ENCODE measurements at places on chromosomes 2 and 18.

DNA sequence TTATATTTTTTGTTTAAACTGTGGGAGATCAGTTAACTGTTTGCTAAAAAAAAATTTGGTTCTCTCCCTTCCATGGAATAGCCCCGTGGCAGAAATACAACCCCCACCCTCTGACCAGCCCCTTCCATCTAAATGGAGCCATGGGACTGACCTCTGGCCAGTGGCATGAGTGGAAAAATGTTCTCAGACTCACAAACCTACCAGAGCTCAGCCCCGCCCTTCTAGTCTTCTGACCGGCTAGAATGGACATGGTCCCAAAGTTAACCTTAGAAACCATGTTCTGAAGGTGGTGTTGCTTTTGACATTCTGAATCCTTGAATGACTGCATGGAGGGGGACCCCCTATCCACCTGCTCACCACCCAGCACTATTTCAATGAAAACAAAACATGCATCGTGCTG lies 1.3 kb upstream of the CHRNA1 start:
- DNase-seq, result no peak

GRCh38 chr2:240620149-240620731 lies 5.0 kb upstream of the GPR35 start:
- DNase-seq, result no peak

DNA sequence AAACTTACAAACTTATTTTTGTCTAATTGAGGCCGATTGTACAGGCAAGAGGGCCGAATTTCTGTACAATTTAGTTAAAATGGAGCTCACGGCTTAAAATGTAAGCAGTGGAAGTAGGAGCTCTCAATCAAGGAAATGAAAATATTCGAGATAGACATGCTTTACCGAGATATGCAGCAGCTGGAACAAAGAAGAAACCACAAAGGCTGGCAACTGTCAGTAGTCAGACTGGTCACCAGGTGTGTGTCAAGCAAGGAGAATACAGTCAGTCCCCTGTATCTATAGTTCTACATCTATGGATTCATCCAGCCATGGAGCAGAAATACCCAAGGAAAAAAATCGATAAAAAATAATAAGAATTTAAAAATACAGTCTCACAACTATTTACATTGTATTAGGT lies 122.6 kb downstream of the WDSUB1 start:
- DNase-seq, result no peak

DNA sequence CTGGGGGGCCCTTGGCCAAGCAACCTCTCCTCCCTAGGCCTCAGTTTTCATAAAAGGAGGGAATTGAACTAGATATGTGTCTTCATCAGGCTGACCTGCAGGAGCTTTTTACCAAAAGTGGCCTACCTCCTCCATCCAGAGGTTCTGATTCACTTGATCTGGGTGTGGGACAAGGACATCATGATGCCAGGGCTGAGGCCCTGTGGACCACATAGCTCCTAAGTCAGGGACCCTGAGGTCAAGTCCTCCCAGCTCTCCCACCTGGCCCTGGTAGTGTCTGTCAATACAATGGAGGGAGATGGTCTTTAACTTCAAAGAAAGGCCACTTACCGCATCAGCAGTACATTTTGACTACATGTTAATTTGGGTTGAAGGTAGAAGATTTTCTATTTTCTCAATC lies 10.4 kb downstream of the IL1RN start:
- no peak for DNase-seq

DNA sequence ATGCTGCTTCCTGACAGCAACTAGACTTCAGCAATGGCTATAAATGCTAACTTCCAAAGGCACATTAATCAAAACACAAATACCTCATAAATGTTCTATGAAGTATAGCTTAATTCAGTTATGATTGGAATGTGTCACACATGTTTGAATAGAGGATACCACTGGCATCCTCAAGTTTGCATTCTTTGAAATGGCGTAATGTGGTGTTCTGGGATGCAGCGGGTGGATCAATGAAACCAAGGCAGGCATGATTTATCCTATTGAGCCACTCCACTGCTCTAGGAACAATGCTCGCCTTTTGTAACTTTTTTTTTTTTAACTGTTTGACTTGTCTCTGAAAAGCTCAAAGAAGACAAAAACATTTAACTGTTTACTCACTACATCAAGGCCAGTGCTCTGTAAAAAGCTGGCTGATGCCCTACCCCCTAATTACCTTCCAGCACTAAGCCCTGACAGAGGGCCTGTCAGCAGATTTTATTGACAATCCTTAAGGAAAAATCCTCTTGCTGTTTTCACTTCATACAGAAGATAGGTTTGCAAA lies 278.8 kb upstream of the SESTD1 start:
- no peak for DNase-seq

GRCh38 chr2:201891676-201892075 lies 85.3 kb downstream of the CDK15 start:
- no peak for DNase-seq

- no peak for DNase-seq
These were observed 64.5 kb downstream of the TACR1 start for GRCh38 chr2:75134860-75135259.

- DNase-seq, result no peak
These were observed 660.7 kb upstream of the RAB6C start for GRCh38 chr2:129318581-129319421.
